ENCODE measurements at places on chromosomes 7 and 10.

- DNase-seq = no peak
Measured at GRCh38 chr10:96152437-96152836, 22.3 kb downstream of the ZNF518A start.

GRCh38 chr10:2891073-2891769 is 176.1 kb upstream of the PFKP start:
- DNase-seq = no peak

GRCh38 chr7:11843113-11843765 is 11.2 kb upstream of the THSD7A start:
- DNase-seq = no peak

DNA sequence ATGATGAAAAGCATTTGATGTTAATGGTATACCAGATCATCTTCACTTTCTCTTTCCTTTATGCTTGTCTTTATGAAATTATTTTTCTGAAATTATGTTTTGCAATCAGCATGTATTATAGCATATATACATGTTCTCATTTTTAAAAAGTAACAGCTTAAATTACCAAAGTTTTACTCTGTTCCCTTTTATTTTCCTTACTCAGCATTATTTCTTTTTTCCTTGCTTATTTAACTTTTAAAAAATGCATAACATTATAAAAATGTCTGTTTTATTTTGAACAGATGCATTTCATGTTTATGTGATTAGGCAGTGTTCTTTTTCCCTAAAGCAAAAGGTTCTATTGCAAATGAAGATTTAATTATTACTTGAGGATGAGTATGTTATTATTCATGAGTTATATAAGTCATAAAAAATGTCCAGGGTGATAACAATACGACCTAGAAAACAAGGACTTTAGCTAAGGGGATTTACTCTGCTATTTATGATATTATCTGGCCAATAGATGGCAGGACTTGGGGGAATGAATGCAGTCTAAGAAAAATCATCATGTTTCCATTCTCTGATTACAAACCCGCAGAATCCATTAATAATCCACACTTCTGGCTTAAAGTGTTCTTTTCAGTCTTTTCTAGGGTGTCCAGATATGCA is 38.5 kb downstream of the CABCOCO1 start:
- no peak for DNase-seq

DNA sequence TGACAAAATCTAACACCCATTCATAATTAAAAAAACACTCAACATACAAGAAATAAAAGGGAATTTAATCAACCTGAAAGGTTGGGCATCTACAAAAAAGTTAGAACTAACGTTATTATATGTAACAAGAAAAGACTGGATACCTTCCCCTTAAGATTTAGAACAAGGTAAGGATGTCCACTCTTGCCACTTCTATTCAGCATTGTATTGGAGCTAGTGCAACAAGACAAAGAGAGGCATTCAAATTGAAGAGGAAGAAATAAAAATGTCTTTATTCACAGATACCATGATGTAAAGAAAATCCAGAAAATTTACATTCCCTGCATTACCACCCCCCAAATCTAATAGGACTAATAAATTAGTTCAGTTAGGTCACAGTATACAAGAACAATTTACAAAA is 18.3 kb downstream of the FAM149B1 start:
- DNase-seq = no peak

GRCh38 chr10:8052341-8052955 is 2.0 kb upstream of the GATA3 start:
- no peak for DNase-seq

DNA sequence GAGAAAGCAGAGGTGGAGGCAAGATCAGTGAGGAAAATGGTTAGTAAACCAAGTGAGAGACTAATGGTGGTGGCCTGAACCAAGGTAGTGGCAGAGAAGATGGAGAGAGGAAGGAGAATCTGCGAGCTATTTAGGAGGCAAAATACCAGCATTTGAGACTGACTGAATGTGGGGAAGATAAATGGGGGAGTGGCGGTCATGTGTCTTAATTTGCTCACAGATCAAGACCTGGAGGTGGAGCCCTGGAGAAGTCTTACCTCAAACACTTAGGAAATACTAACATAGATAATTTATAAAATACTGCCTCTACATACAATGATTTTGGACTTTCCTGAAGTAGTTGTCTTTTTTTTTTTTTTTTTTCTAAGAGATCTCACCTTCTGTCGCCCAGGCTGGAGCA is 34.7 kb downstream of the ICA1 start:
- no peak for DNase-seq
